Thyroid gland (tissue), 4 donors: ENCODE measurements at places on chromosomes 13 and 19. TPM values are rescaled to one million over a fixed set of nuclear protein-coding genes. Genes with fewer than 3 reads are reported as not detected.
A peak's percentile ranks its signal among the peaks of the same experiment; 100 is the strongest.

DNA sequence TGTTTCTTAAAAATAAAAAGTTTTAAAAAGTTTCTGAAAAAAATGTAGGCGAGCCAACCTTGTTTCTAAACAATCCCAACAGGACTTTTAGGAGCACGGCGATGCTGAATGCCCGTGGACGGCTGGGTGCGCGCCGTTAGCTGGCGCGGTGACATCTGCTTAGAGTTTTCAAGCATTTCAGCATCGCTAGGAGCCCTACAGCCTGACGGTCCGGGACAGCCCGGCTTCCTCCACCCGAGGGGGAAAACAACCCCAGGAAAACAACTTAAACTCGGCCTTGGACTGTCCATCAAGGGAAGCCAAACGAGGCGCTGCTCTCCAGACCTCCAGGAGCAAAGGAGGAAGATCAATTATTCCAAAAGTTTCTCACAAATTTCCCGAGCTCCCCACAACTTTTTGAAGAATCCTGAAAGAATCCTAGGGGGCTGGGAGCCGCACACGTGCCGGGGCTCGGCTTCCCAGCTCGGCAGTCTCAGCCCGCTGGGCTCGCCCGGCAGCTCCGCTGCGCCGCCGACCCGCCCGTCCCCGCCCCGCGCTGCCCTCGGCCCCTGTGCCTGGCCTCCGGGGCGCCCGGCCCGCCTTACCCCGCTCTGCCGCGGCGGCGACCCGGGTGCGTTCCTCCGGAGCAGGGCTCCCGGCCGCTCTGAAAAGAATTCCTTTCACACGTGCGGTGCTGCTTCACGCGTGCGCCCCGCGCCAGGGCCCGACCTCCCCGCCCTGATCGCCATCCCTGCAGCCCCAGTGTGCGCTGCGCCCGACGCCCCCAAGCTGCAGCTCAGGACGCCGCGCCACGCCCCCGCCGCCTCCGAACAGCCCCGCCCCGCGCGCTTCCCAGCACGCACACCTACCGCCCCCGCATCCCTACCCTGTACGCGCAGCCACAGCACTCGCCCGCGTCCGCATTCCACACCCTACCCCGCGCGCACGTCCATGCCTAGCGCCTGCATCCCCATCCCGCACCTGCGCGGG, at the start of gene GJA3:
TSS of gene GJA3 (minus strand) at position 747 of the 969 bp plus-strand sequence. CDS start 17,764 bp downstream, outside the sequence.
- peaks cover 43% of the 10 kb centered on the region for H3K27me3 ChIP-seq
- no peaks in the 10 kb centered on the region for H3K36me3 ChIP-seq
- peaks cover 20% of the 10 kb centered on the region for H3K4me1 ChIP-seq
- H3K4me3 ChIP-seq = no peak within 1 kb of the TSS
- no peak for DNase-seq

Gene DMKN
- 200 TPM for total RNA-seq

DNA sequence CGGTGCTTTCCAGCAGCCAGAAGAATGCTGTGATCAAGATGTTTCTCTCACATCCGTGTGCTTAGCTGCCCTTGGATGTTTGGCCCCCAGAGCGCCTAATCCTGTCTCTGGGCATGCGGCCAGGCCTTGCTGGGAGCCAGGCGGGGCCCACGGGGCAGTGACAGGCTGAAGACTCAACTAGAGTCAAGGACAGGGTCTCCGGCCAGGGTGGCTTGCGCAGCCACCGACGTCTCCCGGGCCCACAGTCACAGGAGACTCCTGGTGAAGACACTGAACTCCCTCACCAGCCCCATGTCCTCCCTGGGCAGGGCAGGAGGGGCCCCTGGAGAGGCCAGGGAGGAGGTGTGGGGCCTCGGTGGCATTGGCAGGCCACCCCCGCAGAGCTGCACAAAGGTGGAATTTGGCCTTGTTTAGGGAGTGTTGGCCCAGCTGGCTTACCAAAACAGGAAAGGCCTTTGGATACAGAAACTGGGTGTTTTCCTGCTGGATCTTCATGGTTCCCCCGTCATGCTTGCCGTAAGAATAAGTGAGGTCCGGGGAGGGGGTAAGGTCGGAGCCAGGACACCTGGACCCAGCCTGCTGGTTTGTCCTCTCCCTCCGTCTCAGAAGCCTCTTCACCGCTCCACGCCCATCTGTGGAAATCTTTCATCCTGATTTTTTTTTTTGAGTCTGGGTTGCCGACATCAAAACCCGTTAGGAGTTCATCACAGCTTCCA, 10.0 kb upstream of the NDUFS7 start:
- H3K36me3 ChIP-seq = peaks cover 45% of the 10 kb centered on the region
- no peak overlapping the region for H3K4me3 ChIP-seq
- H3K27me3 ChIP-seq = no peaks in the 10 kb centered on the region

DNA sequence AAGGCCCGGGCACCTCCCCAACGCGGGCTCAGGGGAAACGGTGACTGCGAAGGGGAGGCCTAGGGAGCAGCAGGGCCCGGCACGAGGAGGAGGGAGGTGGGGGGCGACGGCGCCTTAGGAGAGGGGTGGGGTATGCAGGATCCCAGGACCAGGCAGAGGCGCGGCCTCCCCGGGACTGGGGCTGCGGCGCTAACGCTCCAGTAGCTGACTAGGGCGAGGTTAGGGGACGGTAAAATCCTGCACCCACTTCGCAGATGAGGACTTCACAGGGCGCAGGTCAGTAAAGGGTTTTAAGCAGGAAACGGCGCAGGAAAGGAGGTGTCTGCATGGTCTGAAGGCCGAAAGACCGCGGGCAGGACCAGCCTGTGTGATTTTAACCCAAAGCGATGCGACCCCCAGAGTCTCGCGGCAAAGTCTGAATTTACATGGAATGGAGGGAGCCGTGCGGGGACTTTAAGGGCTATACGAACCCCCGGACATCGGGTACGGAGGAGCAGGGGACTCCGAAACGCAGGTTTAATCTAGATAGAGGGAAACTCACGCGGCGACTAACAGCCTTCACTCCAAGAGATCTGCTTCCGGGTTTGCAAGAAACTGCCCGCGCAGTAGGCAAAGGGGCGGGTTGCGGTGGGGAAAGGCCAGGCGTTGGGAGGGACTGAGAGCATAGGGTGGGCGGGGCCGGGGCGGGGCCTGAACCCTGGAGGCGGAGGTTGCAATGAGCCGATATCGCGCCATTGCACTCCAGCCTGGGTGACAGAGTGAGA, at the start of gene ZNF665:
TSS of gene ZNF665 (minus strand) at position 588 of the 764 bp plus-strand sequence. CDS start 10,460 bp downstream, outside the sequence.
- H3K4me3 ChIP-seq = peak within 1 kb of the TSS; percentile 55
- peak; percentile 90 for DNase-seq
- H3K4me1 ChIP-seq = peaks cover 6% of the 10 kb centered on the region
- no peaks in the 10 kb centered on the region for H3K27me3 ChIP-seq

DNA sequence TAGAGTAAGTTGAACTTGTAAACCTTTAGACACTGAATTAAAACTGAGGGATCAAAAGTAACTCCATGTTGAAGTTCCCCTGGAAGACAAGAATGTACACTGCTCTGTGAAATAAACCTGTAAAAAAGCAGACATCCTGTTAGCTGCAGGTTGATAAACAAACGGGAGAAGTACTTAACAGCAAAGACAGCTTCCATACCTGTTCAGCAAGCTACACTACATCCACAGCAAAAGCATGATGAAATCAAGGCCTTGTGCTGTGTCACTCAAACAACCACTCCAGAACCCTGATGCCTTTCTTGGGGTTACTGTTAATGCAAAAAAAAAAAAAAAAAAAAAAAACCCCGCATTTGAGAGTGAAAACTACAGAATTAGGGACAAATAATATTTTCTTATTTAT, 20.8 kb downstream of the ANKRD10 start:
- H3K4me1 ChIP-seq = no peaks in the 10 kb centered on the region
- H3K36me3 ChIP-seq = peaks cover 5% of the 10 kb centered on the region
- H3K27me3 ChIP-seq = no peaks in the 10 kb centered on the region
- no peak overlapping the region for H3K4me3 ChIP-seq

Gene FGF22
- total RNA-seq = not detected

Gene LPAR2
- 35.2 TPM for total RNA-seq

DNA sequence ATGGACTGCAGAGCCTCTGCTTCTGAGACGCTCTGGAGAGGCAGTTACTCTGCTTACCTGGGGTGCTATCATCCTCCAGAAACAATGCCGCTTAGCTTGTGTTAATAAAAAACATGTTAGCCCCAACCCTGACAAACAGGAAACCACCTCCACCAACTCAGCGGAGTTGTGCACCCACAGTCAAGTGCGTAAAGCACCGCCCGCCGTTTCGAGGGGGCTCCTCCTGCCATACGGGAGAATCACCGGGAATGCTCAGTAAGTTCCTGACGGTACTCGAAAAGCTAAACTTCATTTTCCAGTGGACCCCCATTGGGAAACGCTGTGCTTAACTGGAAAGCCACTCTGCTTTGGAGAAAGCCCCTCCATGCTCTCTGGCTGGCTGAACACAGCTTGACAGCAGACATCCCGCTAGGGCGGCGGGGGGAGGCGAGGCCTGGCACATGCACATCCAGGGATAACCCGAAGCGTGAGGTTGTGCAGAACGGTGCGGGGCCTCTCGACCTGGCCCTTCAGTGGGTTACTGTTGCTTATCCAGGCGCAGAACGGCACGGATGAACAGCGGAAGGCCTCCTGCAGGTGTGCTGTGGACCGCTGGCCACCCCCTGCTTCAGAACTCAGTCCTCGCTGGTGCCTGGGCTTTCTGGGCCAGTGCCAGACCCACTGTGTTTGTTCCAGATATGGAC, 17.1 kb downstream of the GAS6 start:
- peaks cover 18% of the 10 kb centered on the region for H3K4me1 ChIP-seq
- H3K27ac ChIP-seq = no peak overlapping the region
- peak; percentile 61 for DNase-seq

Gene SLC17A7
- total RNA-seq = 0.73 TPM

Gene OXGR1
- 6.7 TPM for total RNA-seq

Gene SELENOV
- 3.9 TPM for total RNA-seq

GRCh38 chr19:39100500-39101166, 16.5 kb downstream of the ACP7 start:
- H3K36me3 ChIP-seq = no peaks in the 10 kb centered on the region
- no peak overlapping the region for H3K4me3 ChIP-seq
- no peak for DNase-seq
- peaks cover 5% of the 10 kb centered on the region for H3K27me3 ChIP-seq

DNA sequence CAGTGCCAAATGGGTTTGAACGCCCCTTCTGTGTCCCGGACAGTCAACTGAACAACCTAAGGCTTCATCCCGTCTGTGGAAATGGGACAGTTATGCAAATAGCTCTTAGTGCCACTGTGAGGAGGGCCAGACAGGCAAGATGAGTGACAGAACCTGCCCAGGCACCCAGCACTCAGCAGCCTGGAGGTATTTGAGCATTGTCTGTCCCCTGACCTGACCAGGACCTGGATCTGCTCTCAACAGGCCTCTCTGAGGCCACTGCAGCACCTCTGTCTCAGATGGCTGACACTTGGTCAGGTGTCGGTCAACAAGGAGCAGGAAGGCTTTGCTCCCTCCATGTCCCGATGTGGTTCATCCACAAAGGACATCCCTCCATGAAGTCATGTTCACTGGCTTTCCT, 67.9 kb downstream of the CCDC70 start:
- H3K27ac ChIP-seq = no peak overlapping the region
- no peaks in the 10 kb centered on the region for H3K4me1 ChIP-seq
- H3K36me3 ChIP-seq = no peaks in the 10 kb centered on the region

Gene CGB7
- total RNA-seq = not detected

DNA sequence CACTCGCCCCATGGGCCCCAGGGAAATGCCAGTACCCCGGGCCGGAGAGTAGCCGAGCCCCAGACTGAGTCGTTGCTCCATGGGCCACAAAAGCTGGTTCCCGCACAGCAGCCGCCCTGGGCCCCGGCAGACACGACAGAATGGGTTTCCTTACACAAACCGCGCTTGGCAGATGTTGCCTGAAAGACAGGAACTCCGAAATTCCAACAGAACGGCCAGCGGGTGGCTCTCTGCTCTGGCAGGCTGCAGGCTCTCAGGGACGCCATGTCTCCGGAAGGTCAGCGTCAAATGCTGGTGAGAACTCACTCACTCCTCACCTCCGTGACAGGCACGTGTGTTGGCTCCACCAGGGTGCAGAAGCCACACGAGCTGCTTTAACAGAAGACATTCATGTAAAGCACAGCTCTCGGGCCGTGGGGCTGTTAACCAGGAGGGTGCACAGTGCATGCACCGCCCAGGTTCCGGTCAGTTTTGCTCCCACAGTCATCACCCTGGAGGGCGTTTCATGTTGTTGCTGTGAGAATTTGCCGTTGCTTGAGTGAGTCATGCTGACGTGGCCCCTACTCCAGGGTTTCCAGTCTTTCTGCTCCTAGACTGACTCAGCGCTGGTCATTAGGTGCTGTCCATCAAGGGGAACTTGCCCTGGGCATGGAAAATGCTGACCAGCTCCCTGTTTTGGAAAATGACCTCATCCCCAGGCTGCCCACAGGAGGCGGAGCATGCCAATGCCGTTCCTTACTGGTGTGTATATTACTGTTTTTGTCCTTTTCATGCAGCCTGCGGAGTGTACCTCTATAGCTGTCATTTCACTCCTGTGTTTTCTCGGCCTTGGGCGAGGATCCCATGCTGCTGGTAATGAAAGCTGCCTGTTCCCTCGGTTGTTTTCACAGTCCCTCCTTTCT, 44.8 kb downstream of the ANKRD10 start:
- H3K36me3 ChIP-seq = no peaks in the 10 kb centered on the region
- H3K4me1 ChIP-seq = peaks cover 24% of the 10 kb centered on the region
- H3K27me3 ChIP-seq = no peaks in the 10 kb centered on the region
- DNase-seq = peak; percentile 82

DNA sequence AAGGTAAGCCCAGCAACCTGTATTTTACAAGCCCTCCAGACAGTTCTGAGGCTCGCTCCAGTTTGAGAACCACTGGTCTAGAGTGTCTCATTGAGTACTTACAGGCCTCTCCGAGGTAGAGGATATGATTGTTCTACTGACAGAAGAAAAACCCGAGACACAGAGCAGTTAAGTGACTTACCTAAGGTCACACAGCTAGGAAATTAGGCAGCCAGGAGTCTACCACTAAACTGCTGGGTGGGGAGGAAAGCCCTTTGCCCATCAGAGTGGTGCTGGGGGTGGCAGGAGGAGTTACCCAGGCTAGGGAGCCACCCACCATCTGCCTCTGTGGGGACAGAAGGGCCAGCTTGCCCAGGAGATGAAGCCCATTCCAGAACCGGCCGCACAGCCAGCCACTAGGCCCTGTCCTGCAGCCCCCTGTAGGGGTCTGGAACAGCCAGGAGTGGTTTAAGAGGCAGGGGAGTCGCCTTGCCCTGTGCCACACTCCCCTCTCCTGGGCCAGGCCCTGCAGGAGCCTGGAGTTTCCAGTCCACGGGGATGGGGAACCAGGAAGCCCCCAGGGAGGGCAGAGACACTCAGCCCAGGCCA, 703 bp downstream of the RASGRP4 start:
- no peak overlapping the region for H3K4me3 ChIP-seq
- no peaks in the 10 kb centered on the region for H3K4me1 ChIP-seq
- no peaks in the 10 kb centered on the region for H3K36me3 ChIP-seq
- no peak overlapping the region for H3K27ac ChIP-seq
- no peaks in the 10 kb centered on the region for H3K27me3 ChIP-seq
